ENCODE measurements at places on chromosomes 2 and 18.
A peak's percentile ranks its signal among the peaks of the same experiment; 100 is the strongest.

DNA sequence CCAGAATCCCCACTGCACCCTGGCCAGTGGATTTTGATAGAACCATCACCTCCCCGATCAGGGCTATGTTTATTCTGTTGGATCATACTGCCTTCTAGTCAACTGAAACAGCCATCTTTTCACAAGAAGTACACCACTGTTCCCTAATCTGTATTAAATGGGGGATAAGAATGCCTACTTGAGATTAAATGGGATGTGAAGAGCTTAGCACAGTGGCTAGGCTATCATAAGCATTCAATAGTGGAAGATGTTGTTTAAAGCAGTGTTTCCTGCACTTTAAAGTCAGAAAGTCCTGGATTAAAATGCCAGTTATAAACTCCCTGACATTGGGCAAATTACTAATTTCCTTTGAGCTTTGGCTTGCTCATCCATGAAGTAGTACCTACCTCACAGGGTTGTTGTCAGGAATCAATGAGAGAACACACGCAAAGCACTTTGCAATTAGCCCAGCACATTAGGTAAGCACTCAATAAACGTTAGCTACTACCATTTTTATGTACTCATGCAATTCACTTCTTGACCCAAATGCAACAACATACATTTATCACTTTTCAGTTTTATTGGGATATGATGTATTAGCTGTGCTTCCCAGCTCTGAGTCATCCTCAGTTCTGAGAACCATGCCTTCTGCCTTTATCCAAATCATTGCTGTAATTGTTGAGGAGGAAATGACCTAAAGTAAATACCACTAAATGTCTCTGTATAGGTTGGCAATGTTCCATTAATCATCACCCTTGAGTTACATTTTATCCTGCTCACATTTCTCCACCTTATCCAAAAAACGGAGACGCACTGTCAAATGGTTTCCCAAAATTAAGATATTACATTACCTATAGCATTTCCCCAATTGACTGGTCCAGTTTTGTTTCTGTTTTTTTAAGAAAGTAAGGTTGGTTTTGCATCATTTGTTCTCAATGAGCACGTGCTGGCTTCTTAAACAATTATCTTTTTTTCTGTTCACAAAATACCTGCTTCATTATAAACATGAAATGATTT is 2.1 kb downstream of the TMEM247 start:
- peak; percentile 82 for DNase-seq

- DNase-seq = no peak
These were observed 66.7 kb downstream of the FAM228A start for GRCh38 chr2:24241528-24241927.

DNA sequence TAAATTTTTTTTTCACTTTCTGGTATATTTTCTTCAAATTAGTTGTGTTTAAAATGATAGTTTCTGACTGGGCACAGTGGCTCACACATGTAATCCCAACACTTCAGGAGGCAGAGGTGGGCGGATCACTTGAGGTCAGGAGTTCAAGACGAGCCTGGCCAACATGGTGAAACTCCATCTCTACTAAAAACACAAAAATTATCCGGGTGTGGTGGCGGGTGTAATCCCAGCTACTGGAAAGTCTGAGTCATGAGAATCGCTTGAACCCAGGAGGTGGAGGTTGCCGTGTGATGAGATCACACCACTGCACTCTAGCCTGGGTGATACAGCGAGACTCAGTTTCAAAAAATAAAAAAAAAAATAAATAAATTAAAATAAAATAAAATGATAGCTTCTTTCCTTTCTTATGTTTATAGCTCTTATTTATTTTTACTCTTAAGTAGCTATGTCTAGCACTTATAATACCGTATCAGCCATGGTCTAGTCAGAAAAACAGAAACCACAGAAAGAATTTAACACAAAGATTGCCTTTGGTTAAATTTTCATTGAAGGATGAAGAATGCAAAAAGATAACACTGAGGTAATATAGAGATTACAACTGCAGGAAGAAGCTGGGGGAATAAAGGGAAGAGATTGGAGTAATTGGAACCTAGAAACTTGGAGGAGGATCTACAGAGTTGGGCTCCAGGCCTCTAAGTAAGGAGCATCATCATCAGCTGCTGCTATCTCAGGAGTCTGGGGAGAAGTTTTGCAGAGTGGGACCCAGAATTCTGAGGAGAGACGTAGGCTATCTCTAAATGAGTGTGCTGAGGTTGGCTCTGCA is 54.7 kb upstream of the MBOAT2 start:
- peak; percentile 98 for DNase-seq

GRCh38 chr18:54382733-54383252 is 25.1 kb downstream of the C18orf54 start:
- no peak for DNase-seq

- DNase-seq = no peak
These were observed 67.3 kb downstream of the ASB1 start for GRCh38 chr2:238493880-238494572.

DNA sequence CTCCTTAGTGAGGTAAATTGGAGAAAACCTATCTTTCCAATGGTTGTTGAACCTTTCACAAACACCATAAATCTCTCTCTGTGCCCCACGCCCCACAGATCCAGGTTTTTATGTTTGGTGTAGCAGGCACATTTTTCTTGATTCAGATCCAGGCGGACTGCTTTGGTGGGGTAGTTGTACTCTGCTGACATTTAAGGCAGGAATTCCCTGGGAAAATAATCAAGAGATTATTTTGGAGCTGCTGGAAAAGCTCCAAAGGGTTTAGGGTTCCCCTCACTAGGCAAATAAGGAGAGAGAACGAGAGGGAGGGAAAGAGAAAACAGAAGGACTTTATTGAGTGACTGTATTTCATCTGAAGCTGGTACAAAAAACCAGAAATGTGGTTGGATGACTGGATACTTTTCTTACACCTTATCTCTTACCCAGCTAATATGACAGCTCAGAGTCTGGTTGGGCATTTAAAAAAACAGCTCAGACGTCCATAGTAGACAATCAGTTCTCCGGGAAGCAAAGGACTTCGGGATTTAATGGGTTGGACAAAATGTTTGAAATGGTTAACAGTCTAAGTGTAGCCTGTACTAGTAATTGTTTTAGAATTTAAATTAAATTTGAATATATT is 3.6 kb upstream of the AQP4 start:
- DNase-seq = no peak

DNA sequence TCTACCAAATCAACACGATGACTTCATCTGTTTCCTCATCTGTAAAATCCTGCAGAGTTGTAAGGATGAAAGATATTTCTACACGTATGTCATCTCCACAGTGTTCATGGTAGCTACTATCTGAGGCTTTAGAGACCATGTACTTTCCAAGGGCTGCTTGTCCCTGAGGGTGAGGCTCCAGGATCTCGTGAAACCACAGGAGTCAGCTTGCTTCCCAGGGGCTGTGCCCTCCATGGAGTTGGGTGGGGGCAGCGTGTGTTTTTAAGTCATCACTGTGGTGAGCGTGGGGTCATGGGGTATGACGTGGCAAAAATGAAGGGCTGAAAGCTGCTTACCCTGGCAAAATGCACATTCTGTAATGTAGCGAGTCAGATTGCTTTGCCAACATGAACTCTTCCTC is 81.6 kb downstream of the ASAP2 start:
- peak; percentile 88 for DNase-seq

DNA sequence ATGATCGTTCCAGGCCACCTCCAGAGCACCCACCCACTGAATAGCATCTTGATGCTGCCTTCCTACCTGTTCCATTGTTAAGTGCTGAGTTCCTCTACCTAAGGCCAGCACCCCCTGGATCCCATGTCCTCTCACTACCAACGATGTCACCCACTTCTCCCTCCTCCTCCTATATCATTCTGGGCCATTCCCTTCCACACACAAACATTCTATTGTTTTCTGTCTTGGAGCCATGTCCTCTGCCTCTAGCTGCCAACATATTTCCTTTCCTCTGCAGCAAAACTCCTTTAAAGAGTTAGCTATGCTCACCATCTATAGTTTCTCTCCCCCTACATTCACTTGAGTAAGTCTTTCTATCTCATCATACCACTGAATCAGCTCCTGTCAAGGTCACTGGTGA is 64.0 kb upstream of the ACKR3 start:
- DNase-seq = no peak

DNA sequence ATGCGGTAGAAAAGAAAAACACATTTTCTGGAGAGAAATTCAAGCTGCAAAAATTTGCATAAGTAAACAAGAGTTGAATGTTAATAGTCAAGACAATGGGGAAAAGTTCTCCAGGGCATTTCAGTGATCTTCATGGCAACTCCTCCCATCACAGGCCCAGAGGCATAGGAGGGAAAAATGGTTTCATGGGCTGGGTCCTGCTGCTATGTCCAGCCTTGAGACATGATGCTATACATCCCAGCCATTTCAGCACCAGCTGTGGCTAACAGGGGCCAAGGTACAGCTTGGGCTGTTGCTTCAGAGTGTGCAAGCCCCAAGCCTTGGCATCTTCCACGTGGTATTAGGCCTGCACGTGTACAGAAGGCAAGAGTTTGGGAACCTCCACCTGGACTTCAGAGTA is 118.6 kb upstream of the DLGAP1 start:
- DNase-seq = no peak

DNA sequence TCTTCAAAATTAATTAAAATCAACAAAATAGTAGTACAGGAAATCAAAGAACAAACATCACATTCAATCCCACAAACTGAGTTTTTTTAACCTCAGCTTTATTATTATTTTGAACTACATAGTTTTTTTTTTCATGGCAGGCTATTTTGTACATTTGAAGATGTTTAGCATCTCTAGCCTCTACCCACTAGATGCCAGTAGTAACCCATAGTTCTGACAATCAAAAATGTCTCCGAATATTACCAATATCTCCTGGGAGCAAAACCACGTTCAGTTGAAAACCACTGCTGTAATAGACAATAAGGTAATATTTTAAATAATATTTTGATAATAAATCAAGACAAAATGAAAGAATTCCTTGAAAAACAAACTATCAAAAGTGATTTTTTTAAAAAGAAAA is 702.6 kb upstream of the LRRTM1 start:
- no peak for DNase-seq

GRCh38 chr18:54636217-54636616 is 45.2 kb downstream of the DYNAP start:
- no peak for DNase-seq

DNA sequence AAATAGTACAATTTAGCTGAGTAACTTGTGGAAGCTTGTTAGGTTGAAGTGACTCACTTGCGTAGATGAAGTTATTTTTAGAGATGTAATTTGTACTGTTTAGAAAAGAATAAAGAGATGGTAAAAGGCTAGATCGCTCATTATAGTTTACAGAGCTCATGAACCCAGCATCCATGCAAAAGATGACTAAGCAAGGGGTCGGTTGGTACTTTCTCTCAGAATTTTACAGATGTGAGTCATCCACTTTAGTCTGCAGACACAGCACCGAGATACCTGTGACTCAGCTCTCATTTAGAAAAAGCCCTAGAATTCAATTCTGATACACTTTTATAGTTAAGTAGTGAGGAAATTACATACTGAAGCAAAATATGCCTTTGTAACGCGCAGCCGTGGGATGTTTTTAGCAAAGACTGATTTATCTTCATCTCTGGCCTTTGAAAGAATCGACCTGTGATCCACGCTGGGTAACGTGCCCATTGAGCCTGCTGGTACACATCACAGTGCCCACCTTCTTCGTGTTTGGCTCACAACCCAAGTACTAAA is 116.5 kb upstream of the FOSL2 start:
- DNase-seq = peak; percentile 99

- peak; percentile 46 for DNase-seq
These were observed 422 bp downstream of the OBSL1 start for GRCh38 chr2:219570924-219571310.

DNA sequence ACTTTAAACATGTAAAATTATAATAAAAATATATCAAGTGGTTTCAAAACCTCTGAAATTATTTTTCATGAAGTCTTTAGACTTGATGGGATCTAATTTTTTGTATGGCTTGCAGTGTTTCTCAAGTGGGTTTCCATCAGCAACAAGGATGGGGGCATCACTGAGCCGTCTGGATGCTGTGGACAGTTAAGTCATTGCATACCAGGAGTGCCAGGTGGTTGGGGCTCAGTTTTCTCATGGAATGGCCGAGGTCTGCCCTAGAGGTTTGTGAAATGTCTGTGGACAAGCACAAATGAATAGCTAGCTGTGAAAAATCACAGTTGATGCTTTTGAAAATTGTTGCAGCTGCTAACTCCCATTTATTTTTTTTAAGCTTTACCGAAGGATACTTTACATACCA is 1.7 kb downstream of the PRELID3A start:
- peak; percentile 29 for DNase-seq

DNA sequence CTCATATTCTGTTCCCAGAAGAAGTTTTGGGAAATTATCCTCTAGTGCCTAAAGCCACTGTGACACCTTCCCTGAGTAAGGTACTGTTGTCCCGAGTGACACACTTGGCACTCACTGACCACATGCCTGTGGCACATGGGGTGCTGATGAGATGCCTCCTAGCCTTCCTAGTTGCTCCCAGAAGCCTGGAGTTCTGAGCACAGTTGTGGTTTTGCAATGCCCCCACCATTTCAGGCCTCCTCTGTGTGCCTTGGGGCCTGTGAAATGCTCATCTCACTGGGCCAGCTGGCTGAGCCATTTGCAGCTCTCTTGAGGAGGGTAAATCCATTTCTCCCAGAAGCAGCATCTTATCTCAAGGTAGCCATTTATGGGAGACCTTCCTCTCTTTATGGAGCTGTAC is 91.8 kb downstream of the DGKD start:
- DNase-seq = no peak

GRCh38 chr2:98923244-98923940 is 12.6 kb downstream of the CRACDL start:
- no peak for DNase-seq

- no peak for DNase-seq
These were observed 144.7 kb downstream of the SLC4A3 start for GRCh38 chr2:219772103-219772635.

- no peak for DNase-seq
These were observed 32.4 kb downstream of the TTLL4 start for GRCh38 chr2:218743068-218743467.

DNA sequence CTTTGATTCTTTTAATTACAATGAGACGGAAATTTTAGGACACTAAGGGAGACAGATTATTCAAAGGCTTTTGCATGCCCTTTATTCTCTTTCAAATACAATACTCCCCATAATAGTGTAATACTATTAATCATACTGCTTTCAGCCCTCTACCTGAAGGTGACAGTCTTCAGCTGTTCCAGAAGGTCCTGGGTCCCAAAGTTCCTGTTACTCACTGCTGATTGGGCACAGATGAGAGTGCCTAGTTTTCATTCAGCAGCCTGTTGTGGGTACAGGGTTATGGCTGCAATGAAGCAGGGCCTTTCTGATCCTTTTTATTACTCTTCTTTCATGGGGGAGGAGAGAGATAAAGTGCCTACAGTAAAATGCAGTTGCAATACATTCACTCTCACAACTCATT is 80.2 kb downstream of the NUP35 start:
- DNase-seq = no peak

- peak; percentile 55 for DNase-seq
These were observed 10.2 kb downstream of the DSG4 start for GRCh38 chr18:31386741-31387140.

DNA sequence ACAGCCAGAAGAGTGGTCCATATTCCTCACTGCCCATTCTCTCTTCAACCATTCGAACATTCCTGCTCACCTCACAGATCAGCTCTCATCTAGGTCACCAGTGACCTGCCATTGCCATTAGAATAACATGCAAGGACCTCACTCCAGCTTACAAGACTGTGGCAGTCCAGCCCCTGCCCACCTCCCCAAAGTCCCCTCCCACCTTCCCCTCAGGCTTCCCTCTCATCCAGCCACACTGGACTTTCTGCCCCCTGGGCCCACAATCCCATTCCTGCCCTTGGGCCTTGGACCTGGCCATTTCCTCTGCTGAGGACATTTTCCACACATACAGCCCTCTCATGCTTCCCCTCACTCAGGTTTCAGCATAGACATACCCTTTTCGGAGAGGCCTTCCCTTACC is 5.2 kb upstream of the TMEM177 start:
- DNase-seq = no peak
